Hindlimb muscle (tissue), 1 donor: ENCODE measurements at places on chromosomes 7 and 10.
A peak's percentile ranks its signal among the peaks of the same experiment; 100 is the strongest.

DNA sequence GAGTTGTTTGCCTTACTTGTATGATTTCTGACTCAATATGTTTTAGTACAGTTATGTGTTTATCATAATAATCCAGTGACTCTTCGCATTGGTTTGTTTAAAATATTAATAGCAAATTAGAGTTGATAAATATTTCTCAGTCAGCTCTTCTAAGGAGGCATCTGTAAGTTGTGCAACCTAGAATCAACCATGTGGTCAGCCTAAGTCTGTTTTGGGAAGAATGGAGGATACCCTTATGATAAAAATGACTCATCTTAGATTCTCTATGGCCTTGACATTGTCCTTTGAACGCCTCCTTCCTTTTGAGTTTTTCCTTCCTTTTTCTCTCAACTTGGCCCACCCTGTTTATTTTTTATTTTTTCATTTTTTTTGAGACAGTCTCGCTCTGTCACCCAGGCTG lies 18.8 kb downstream of the DNAJC9 start:
- no peak for DNase-seq

- no peak for DNase-seq
Observed at GRCh38 chr7:112638675-112639400, 151.4 kb downstream of the TMEM168 start.

GRCh38 chr7:102117743-102118142 lies 168.9 kb upstream of the SH2B2 start:
- DNase-seq, result no peak

GRCh38 chr10:118101501-118101900 lies 54.8 kb upstream of the RAB11FIP2 start:
- no peak for DNase-seq

- no peak for DNase-seq
Observed at GRCh38 chr10:10791869-10792268, 225.8 kb upstream of the CELF2 start.

- no peak for DNase-seq
Observed at GRCh38 chr10:105681051-105681450, 1040.0 kb downstream of the SORCS3 start.

DNA sequence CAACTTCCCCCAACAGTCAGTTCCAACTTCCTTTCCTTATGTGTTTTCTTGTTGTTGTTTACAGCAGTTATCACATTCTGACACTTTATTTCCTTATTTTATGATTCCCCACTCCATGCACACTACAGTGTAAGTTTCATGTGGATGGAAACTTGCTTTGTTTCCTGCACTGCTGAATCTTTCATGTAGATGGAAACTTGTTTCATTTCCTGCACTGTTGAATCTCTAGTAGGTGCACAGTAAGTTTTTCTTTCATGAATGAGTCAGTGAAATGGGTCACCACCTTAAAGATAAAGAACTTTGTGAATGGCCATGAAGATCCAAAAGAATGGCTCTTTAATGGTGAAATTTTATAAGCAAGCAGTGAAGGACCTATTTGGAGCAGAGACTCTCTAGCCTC lies 61.4 kb downstream of the SHOC2 start:
- DNase-seq, result no peak

GRCh38 chr7:132354527-132354926 lies 221.7 kb downstream of the PLXNA4 start:
- DNase-seq, result no peak

DNA sequence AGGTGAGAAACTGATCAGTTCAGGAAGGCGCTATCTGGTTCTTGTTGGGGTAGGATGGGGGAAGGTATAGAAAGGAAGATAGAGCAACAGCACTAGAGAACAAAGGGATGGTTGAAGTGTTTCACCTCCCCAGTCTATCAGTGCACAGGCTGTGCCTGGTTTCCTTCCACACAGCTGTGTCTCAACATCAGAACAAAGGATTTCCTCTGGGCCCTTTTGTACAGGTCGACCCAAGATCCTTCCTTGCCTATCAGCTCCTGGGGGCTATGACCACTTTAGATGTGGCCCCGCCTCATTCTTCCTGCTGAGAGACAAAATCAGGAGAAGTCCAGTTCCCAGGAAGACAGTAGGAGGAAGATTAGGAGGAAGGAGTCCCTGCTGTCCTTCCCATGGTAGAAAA lies 65.6 kb downstream of the NAMPT start:
- no peak for DNase-seq

- no peak for DNase-seq
Observed at GRCh38 chr10:35855155-35855947, 213.3 kb upstream of the FZD8 start.

GRCh38 chr7:113004726-113005454 lies 81.7 kb downstream of the GPR85 start:
- DNase-seq, result no peak

GRCh38 chr7:77450054-77450453 lies 33.9 kb upstream of the GSAP start:
- DNase-seq, result no peak

DNA sequence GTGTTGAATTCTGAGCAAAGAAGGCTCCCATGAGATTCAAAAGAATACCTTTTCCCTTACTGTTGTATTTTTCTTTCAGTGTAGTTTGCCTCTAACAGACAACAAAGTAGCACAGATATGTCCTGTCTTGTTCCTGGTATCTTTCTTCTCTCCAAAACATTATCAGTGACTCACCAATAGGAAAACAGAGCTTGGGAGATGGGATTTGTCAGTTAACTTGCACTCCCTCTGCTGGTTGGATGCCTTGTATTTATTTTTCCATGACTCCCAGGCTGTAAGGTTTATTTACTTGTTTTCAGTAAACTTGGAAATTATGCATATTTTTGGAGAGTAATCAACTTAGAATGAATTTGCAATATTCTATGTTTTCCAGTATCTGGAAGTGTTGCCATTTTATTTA lies 129.7 kb downstream of the SAMD9 start:
- DNase-seq, result no peak

GRCh38 chr10:25849988-25850387 lies 84.0 kb upstream of the MYO3A start:
- DNase-seq, result no peak

DNA sequence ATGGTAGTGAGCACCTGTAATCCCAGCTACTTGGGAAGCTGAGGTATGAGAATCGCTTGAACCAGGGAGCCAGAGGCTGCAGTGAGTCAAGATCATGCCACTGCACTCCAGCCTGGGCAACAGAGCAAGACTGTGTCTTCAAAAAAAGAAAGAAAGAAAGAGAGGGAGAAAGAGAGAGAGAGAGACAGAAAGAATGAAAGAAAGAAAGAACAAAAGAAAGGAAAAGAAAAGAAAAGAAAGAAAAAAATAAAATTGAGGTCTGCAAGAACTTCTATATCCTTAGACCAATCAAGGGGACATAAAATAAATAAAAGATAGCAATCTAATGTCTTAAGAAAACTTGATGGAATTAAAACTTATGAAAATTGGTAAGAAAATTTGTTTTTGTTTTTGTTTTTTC lies 34.9 kb upstream of the PARD3 start:
- no peak for DNase-seq

DNA sequence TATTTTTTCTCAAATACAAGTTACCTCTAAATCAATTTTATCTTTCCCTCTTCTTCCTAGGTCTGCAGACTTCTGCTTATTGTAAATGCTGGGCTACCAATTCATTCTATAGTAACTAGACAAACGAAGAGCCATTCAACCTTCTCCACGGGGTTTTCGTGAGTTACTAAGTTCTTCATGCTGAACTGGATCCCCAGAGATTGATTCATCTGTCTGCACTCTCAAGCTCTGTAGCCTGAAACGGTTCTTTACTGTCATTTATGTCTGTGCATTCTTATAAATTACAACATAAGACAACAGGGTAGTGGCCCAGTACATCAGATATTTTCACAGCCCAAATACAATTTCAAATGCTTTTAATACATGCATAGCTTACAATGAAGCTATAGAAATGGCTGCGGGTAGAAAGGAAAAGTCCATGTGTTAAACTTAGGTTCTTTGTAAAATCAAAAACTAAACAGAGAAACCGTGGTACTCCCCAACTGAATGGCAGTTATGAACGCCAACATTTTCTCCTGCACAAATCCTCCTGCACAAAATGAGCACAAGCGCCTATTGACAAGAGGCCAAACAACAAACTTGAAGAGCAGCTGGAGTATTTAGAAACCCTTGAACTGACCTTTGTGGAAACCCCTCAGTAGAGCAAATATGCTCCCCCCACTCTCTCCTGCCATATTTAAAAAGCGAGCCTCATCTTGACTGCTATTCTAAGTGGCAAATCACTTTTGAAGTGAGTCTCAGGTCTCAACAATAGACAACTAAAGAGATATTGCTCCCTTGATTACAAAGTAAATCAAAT lies 20.7 kb downstream of the LAMB1 start:
- DNase-seq, result peak; percentile 42

- DNase-seq, result no peak
Observed at GRCh38 chr7:20737840-20738448, 48.7 kb downstream of the SP8 start.
